ENCODE measurements at places on chromosomes 11 and 22.

- no peak for DNase-seq
Measured at GRCh38 chr11:15342163-15342562, 227.4 kb downstream of the INSC start.

- DNase-seq: peak; percentile 83
Measured at GRCh38 chr11:43567396-43567975, 113.1 kb upstream of the HSD17B12 start.

GRCh38 chr11:117458275-117459122, 130.8 kb downstream of the CEP164 start:
- no peak for DNase-seq

DNA sequence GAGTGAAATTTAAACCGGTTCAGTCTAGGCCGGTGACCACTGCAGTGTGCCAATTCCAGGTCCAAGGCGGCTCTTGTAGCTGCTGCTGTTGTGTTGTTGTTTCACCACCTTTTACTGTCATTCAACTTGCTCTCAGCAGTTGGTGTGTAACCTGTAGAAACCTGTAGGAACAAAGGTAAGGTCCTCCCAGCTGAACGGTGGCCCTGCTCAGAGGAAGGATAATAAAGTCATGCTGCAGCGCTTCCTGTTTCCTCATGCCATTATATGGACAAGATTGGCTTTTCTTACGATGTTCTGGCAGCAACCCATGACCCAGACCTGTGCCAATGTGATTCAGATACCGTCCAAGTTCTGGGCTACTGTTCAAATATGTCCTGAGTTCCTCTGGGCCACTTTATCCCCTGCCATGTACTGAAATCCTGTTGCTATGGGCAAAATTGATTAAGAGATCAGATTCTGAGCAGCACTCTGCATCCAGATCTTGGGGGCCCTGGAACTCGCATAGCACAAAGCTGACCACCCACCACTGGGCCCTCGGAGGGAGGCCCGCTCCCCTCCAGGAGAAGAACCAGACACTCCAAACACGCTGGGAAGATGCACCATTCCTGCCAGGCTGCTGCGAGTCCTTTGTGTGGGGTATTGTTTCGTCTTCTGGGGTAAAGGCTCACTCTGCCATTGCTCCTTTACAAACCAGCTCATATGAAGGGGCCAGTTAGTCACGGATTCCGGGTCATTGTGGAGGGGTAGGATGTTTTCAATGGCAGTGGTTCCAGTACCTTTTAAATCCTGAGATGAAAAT, 13.2 kb downstream of the FAM181B start:
- no peak for DNase-seq

GRCh38 chr11:15280393-15280792, 165.7 kb downstream of the INSC start:
- DNase-seq: no peak

GRCh38 chr11:128283451-128283850, 303.9 kb downstream of the ETS1 start:
- DNase-seq: no peak

DNA sequence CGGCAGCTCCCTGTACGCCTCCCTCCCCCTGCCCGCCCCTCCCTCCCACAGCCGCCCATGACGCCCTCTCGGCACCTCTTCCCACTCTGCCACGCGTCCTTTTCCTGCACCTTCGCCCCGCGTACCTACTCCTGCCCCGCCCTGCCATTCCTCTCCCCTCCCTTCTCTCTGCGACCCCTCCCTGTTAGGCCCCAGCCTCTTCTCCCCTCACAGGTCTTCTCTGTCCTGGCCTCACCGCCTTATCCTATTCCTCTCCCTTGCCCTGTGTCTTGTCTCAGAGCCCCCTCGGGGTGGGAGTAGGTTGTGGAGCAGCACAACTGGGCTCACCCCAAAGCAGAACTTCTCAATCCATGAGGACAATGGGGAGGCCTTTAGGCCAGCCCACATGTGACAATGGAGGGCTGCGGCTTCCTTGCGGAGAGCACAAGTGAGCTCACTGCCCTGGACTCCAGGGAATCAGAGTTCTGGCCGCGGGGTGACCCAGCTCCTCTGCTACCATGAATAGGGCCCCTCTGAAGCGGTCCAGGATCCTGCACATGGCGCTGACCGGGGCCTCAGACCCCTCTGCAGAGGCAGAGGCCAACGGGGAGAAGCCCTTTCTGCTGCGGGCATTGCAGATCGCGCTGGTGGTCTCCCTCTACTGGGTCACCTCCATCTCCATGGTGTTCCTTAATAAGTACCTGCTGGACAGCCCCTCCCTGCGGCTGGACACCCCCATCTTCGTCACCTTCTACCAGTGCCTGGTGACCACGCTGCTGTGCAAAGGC, 539 bp downstream of the SLC35C1 start:
- peak; percentile 78 for DNase-seq

- peak; percentile 5 for DNase-seq
Measured at GRCh38 chr11:106160494-106160893, 83.0 kb downstream of the AASDHPPT start.

DNA sequence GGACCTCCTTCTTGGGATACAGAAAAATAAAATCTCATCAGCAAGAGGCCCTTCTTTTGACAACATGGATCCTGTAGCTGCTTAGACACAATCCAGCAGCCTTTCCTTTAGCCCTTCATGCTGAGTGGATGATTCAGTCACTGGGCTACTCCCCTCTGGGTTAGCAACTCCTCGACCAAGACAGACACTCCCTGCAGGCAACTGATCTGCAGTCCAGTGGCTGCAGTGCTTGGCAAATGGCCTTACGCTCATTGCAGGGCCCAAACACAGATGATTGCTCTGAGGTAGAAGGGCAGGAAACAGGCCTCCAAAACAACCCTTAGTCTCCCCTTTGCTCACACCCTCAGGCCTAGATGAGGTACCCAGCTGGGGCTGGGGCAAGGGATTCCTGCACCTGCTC, 73.2 kb upstream of the OPCML start:
- no peak for DNase-seq

- DNase-seq: no peak
Measured at GRCh38 chr11:128625326-128625725, 38.0 kb upstream of the ETS1 start.

DNA sequence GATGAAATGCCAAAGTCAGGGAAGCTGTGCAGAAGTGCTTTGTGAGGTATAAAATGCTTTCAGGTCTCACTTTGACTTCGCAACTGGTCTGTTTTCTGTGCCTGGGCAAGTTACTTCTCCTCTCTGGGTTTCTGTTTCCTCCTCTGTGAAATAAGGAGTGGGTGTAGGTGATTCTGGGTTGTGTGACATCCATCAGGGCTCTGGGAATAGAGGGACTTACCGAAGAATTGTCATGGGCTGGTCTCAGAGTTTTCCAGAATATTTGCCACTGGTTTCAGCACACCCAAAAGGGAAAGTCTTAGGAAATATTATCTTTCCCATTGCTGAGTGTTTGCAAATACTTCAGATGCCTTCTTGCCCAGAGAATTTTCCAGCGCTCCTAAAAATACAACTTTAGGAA, 118.4 kb downstream of the KIAA1671 start:
- no peak for DNase-seq

GRCh38 chr11:1348796-1349326, 39.4 kb upstream of the TOLLIP start:
- no peak for DNase-seq

- DNase-seq: no peak
Measured at GRCh38 chr11:16603890-16604793, 134.3 kb upstream of the C11orf58 start.

DNA sequence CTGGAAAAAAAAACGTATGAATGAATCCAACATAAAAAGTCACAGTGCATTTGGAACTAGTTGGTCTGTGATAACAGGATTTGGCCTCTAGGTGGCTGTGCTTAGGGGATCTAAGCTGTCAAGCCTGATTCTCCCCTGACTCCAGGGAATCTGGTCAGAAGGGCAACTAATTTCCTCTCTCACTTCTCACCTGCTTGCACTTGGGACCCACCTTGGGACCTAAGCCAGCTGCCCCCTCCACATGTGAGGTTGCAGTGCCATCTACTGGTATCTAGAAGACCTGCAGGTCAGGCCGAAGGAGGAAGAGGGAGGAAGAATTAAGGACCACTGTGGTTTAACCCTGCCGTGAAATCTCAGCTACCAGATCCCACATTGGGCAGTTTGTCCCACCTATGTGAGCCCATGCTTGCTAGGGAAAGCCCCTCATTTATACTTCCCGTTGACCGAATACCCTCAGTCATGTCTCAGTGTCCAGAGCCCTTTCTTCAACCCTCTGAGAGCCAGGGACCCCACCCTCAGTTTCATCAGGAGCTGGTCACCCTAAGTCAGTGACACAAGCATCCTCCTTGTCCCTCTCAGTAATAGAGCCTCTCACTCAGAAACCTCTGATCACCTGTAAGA, 33.2 kb upstream of the CAVIN3 start:
- peak; percentile 60 for DNase-seq

- no peak for DNase-seq
Measured at GRCh38 chr11:68324241-68324640, 11.8 kb downstream of the LRP5 start.

GRCh38 chr11:96538104-96538503, 148.3 kb downstream of the JRKL start:
- DNase-seq: no peak

DNA sequence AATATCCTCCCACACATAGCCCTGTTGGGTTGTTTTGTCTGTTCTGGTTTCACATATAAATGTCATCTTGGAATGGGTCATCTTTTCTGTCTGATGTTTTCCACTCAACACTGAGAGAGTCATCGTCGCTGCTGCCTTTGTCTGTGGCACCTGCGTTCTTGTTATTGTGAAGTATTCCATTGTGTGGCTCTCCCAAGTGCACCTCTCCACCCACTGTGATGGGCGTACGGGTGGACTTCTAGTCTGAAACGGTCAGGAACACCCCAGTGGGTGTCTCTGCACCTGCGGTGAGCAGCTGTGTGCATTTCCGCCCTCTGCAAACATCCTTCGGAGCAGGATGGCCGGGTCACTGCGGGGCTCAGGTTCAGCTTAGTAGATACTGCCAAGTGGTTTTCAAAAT, 34.5 kb upstream of the RTL6 start:
- no peak for DNase-seq

DNA sequence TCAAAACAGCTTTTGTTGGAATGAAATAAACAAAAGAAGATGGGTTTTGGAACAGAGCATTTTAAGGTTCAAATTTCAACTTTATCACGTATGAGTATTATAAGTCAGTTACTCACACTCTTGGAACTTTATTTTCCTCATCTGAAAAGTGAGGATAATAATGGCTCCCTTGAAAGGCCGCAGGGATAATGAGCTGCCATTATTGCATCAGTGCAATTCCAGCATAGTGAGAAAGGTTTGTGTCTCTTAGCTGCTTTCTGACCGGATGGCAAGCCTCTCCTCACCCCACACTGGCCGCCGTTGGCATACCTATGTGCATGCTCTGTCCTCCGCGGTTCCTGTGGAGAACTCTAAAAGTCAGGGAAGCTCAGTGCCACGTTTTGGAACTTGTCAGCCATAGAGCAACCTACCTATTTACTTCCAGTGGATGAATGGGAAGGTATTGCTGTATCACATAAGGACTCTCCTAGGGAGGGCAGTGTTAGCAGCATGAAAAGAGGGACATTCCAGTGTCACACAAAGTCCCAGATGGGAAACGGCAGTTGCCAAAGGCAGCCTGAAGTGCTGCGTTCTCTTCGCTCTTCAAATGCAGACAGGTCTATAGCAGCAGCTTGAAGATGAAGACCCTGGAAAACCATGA, 368.9 kb downstream of the NTM start:
- no peak for DNase-seq
